NCI-H524 (cell line): ENCODE measurements at places on chromosomes 4 and X.

- no peak for DNase-seq
These were observed 471.6 kb downstream of the DTHD1 start for GRCh38 chr4:36753048-36753447.

GRCh38 chr4:151694961-151695720 lies 65.7 kb downstream of the GATB start:
- DNase-seq: peak; percentile 61

- DNase-seq: no peak
These were observed 72.0 kb downstream of the PRPS1 start for GRCh38 chrX:107700317-107700774.

DNA sequence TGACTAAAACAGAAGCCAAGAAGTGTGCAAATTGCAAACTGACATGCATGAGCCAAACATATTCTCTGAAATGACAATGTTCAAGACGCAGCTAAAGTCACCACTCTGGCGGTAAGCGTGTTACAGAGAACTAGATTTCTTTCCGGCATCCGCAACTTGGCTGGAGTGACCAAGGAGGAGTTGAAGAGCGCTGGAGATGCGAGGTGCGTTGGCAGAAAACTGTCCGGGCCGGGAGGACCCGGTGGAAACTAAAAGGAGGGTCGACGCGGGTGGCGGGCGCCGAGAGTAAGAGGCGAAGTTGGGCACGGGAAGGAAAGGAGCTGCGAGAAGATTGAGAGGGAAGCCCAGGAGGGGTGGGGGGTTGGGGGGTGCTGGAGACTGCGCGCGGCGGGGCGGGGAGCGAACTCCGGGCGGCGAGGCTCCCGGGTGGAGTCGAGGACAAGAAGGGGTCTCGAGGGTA lies 807 bp downstream of the SEL1L3 start:
- DNase-seq: peak; percentile 39

DNA sequence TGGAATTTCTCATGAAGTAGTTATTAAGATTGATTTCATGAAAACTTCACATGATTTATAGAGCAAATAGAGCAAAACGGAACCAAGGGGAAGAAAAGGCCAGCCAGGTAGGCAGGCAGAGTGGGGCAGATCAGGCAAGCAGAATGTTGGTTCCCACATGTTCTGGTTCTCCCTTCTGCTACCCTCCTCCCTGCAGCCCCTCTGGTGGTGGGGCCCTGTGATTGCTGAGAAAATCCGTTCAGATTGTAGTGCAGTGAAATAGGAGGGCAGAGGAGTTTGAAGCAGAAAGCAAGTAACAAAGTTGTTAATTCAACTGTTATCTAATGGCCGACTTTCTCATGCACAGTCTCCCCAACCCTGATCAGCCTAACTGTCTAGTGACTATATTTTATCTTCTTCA lies 185.3 kb downstream of the MID1IP1 start:
- DNase-seq: no peak

DNA sequence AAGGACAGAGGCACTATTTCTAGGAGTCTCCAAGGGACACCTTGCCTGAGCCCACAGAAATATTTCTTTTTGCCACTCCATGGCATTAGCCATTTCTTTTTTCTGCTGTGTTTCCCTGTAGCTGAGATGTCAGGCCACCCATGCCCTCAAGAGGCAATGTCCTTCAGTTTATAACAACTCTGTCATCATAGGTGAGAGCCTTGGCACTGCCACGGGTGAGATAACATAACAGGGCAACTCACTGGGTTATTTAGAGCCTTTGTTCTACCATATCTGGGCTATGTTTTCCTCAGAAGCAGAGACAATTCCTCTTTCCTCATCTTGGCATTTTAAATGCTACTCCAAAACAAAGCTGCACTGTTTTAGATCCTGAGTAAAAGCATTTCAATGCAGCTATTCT lies 99.9 kb upstream of the MAOA start:
- DNase-seq: no peak

DNA sequence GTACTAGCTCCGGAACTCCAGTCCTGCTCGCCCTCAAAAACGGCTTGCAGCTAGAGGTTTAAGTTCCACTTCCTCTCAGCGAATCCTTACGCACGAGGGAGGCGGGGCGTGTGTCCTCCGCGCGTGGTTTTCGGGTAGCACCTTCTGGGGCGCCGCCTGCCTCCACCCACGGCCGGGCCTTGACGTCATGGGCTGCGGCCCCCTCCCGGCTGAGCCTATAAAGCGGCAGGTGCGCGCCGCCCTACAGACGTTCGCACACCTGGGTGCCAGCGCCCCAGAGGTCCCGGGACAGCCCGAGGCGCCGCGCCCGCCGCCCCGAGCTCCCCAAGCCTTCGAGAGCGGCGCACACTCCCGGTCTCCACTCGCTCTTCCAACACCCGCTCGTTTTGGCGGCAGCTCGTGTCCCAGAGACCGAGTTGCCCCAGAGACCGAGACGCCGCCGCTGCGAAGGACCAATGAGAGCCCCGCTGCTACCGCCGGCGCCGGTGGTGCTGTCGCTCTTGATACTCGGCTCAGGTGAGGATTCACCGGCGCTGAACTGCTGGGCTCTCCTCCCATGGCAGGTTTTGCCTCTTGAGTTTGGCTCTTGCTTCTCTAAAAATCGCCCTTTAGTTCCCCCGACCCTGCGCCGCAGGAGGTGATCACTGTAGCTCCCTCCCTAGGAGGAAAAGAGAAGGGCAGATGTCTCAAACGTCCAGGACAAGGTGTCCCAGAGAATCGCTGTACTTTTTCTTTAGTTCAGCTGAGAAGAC lies at the start of gene AREG:
Gene AREG (plus strand): TSS at position 246 of the 752 bp plus-strand sequence. CDS start 210 bp downstream, at position 456.
- DNase-seq: peak; percentile 51

DNA sequence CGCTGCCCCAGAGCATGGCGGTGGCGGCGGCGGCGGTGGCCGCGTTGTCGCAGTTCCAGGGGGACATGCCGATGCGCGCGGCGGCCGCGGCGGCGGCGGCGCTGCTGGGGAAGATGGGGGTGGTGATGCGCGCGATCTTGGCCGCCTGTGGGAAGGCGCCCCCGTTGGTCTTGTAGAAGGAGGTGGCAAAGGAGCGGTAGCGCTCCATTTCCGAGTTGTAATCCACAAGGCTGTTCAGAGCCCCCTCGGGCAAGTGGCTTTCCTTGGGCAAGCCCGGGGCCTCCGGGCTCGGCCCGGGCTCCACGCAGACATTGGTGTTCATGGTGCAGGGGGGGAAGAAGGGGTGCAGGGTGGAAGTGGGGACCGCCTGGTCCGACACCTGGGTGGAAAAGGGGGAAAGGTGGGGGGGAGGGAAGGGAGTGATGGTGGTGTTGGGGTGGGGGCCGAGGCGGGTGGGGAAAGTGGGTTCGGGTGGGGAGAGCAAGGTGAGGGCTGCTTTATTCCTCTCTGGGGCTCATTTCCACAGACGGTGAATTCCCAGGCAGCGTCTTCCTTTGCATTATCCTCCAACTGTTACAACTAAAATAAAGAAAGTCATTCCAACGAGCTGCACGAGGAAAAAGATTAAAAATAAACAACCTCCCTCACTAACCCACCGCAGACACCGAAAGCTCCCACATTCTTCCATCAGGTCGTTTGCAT lies 3.1 kb downstream of the CXXC4 start:
- no peak for DNase-seq

DNA sequence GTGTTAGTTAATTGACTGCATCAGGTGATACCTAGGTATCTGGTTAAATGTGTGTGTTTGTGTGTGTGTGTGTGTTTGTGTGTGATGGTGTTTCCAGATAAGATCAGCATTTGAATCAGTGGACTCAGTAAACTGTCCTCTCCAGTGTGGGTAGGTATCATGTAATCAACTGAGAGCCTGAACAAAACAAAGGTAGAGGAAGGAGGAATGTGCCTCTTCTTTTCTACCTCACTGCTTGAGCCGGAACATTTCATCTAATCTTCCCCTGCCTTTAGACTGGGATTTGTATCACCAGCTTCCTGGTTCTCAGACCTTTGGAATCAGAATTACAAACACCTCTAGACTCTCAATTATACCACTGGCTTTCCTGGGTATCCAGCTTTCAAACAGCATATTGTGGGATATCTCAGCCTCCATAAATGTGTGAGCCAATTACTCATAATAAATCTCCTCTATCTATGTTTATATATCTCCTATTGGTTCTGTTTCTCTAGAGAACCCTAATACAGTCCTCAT lies 120.5 kb downstream of the TBCK start:
- DNase-seq: no peak

DNA sequence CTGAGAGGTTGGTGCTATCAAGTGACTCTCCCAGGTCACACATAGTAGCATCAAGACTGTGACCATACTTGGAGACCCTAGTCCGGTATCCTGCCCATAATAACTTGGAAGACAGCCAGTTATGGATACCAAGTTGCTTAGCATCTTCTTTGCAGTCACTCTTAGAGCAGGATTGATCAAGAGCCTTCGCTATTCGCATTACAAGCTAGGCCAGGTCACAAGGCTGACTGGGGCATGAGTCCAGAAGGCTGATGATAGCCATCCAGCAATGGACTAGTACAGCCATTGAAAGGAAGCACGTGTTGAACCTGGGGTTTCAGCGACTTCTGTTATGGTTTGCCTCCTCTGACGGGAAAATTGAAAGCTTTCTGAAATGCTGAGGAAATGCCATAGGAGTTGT lies 157.6 kb downstream of the POLA1 start:
- no peak for DNase-seq

DNA sequence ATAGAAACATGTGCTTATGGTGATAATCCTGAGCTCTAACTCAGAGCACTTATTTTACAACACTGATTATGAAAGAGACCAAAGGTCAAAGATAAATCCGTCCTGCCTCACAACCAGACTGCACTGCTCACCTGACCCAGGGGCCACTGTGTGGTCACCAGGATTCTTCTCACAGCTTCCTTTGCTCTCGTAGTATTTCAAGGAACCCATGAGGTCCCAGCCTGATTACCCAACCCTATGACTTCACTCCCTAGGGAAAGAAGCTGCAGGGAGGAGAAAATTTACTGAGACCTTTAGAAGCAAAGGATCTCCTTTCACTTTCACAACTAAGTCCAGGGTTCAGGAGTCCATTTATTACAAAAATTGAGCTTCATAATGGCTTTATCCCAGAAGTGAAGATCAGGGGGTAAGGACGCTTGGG lies 9.6 kb downstream of the SLC25A5 start:
- peak; percentile 26 for DNase-seq

DNA sequence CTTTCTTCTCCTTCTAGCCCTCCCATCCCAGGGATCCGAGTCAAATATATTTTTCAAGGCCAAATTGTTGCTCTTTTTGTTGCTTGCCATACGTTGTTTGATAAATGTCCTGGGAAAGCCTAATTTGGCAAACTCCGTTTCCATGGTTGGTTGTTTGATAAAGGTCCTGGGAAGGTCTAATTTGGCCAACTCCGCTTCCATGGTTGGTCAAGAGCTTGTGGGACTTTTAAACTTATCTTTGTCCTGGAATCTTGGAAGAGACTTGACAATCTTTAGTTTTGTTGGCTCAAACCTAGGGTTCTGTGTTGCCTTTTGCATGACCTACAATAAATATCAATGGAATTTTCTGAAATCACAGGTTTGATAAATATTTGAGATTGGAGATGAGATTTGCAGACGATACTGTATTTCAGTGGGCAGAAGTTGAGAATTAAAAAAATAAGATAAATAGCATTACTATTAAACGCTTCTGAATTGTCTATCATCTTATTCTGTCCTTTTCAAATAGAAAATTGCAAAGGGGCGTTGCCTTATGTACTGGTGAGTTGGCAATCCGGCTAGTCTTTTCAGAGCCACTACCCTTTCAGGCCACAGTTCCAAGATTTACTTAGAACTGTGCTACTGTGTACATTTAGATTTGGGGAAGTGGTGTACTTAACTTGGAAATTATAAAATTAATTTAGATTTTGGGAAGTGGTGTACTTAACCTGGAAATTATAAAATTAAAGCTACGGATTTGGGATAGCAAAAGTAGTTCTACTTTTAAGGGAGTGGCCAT lies 804 bp downstream of the OSTC start:
- DNase-seq: no peak

GRCh38 chr4:74284053-74284452 lies 24.2 kb upstream of the EPGN start:
- DNase-seq: no peak

DNA sequence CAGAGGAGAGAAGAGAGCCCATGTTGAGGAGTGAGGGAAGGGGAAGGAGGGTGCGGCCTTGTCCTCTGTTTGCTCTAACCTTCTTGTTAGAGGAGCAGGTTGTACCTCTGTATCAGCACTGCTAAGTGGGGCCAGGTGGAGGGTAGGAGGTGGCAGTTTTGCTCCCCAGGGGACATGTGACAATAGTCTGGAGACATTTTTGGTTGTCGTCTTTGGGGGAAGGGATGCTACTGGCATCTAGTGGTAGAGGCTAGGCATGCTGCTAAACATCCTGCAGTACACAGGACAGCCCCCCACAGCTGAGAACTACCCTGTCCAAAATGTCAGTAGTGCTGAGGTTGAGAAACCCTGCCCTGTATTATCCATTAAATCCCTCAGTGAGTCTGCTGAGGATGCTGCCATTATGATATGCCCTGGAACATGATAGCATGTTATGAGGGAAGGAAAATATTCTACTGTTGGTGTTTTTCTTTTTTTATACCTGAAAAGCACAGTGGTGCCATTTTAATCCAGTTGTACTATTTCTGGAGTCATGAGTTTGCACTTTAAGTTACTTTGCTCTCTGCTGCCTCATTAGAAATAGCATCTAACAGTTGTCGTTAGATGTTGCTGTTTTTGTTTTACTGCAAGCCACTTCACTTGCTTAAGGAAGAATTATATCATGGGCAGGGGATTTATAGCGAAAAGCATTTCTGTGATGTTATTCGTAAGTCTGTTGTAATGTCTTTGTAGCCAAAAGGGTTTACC lies 90.6 kb downstream of the LRP2BP start:
- DNase-seq: peak; percentile 58

DNA sequence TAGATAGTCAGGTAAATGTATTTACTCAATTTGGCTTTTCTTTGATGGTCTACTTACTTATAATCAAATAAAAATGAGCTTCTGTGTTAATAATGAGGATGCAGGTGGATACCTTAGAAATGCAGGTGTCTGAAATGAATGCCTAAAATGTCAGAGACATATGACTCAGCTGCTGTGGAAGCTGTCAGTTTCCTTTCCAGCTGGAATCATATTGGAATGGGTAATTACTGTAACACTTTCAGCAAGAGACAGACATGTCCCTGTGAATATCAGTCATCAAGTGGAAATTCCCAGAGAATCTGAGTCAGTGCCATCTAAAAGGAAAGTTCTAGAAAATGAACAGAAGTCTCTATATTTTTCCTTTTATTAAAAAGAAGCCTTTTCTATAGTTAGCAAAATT lies 783.0 kb upstream of the AADAT start:
- DNase-seq: no peak
